Right atrium auricular region (tissue), 2 donors: ENCODE measurements at places on chromosomes 5 and 9. TPM values are rescaled to one million over a fixed set of nuclear protein-coding genes. Genes with fewer than 3 reads are reported as not detected.

Gene UAP1L1
- total RNA-seq = 4.3 TPM

Gene ARL14EPL
- not detected for total RNA-seq

Gene PLAC8L1
- not detected for total RNA-seq

Gene TAS2R1
- total RNA-seq = not detected

Gene ANGPTL2
- total RNA-seq = 55.8 TPM

Gene RABL6
- total RNA-seq = 48.4 TPM

Gene KLHL9
- total RNA-seq = 10.8 TPM

Gene TENT4A
- total RNA-seq = 7.3 TPM

Gene WNT8A
- not detected for total RNA-seq

Gene FAM114A2
- total RNA-seq = 11.1 TPM

- no peak overlapping the region for H3K4me3 ChIP-seq
- H3K4me1 ChIP-seq = peaks cover 8% of the 10 kb centered on the region
- DNase-seq = no peak
- H3K27me3 ChIP-seq = no peaks in the 10 kb centered on the region
These were observed 24.3 kb downstream of the KIF2A start for GRCh38 chr5:62330302-62330701.

DNA sequence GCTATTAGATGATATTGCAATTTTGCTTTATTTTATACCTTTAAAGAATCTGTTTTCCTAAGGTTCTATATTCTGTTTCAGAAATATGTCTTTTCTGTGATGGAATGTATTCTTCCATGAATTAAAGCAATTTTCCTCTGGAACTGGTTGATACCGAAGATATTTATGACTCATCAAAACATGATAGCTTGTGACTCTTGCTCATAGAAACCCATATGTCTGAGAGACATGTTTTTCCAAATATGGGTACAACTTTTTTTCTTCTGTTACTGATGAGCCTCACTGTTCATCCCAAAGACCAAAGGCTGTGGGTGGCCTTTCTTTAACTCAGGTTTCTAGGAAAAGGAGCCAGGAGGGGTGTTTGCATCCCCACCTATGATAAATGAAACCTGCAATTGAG, 126.1 kb upstream of the PAPPA start:
- DNase-seq = no peak
- H3K36me3 ChIP-seq = no peaks in the 10 kb centered on the region
- no peak overlapping the region for H3K4me3 ChIP-seq

DNA sequence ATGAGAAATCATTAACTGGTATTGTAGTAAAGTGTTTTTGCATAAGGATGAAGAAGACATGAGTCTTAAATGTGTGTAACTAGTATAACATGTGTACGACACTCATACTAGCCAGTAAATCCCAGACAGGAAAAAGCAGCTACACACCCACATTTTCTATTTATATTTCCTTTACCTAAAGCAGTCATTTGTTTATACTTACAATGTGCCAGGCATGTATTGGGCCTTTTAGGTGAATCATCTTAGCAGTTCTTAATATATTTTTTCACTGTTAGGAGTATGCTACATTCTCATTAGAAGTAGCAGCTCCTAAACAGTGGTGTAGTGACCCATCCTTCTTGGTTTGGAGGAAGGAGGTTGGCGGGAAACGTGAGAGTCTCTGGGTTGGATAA, 55.8 kb upstream of the TMC1 start:
- H3K36me3 ChIP-seq = no peaks in the 10 kb centered on the region
- H3K27ac ChIP-seq = no peak overlapping the region
- no peak for DNase-seq
- H3K4me1 ChIP-seq = no peaks in the 10 kb centered on the region
- no peak overlapping the region for H3K4me3 ChIP-seq

GRCh38 chr5:118597543-118597942, 390.8 kb downstream of the DTWD2 start:
- H3K36me3 ChIP-seq = no peaks in the 10 kb centered on the region
- no peaks in the 10 kb centered on the region for H3K27me3 ChIP-seq
- DNase-seq = no peak
- H3K27ac ChIP-seq = no peak overlapping the region

- H3K4me1 ChIP-seq = no peaks in the 10 kb centered on the region
- H3K27me3 ChIP-seq = no peaks in the 10 kb centered on the region
- H3K4me3 ChIP-seq = no peak overlapping the region
These were observed 402.4 kb upstream of the IRX2 start for GRCh38 chr5:3153906-3154305.

DNA sequence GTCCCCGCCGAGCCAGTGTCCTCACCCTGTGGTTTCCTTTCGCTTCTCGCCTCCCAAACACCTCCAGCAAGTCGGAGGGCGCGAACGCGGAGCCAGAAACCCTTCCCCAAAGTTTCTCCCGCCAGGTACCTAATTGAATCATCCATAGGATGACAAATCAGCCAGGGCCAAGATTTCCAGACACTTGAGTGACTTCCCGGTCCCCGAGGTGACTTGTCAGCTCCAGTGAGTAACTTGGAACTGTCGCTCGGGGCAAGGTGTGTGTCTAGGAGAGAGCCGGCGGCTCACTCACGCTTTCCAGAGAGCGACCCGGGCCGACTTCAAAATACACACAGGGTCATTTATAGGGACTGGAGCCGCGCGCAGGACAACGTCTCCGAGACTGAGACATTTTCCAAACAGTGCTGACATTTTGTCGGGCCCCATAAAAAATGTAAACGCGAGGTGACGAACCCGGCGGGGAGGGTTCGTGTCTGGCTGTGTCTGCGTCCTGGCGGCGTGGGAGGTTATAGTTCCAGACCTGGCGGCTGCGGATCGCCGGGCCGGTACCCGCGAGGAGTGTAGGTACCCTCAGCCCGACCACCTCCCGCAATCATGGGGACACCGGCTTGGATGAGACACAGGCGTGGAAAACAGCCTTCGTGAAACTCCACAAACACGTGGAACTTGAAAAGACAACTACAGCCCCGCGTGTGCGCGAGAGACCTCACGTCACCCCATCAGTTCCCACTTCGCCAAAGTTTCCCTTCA, 1.4 kb downstream of the GLIS3 start:
- peak; percentile 65 for DNase-seq
- H3K27ac ChIP-seq = peak overlapping the region; percentile 88
- no peaks in the 10 kb centered on the region for H3K4me1 ChIP-seq
- no peaks in the 10 kb centered on the region for H3K36me3 ChIP-seq
- peak overlapping the region; percentile 66 for H3K4me3 ChIP-seq

DNA sequence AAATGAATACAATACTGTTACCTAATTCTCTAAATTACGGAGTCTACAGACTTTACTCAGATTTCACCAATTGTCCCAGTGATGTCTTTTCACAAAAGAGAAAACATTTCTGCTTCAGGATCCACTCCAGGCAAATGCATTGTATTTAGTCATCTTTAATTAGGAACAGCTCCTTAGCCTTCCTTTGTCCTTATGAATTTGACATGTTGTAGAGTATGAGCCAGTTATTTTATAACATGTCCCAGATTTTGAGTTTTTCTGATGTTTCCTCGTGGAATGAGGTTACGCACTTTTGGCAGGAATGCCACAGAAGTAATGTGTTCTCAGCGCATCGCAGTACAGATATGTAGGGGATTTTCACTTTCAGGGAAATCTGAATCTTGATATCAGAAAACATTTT, 10.5 kb downstream of the HABP4 start:
- H3K4me1 ChIP-seq = peaks cover 6% of the 10 kb centered on the region
- peaks cover 22% of the 10 kb centered on the region for H3K36me3 ChIP-seq
- H3K4me3 ChIP-seq = no peak overlapping the region
- no peak overlapping the region for H3K27ac ChIP-seq

GRCh38 chr5:151683986-151684588, 2.6 kb downstream of the SPARC start:
- no peaks in the 10 kb centered on the region for H3K27me3 ChIP-seq
- peaks cover 72% of the 10 kb centered on the region for H3K4me1 ChIP-seq
- H3K4me3 ChIP-seq = peak overlapping the region; percentile 68
- H3K36me3 ChIP-seq = no peaks in the 10 kb centered on the region

DNA sequence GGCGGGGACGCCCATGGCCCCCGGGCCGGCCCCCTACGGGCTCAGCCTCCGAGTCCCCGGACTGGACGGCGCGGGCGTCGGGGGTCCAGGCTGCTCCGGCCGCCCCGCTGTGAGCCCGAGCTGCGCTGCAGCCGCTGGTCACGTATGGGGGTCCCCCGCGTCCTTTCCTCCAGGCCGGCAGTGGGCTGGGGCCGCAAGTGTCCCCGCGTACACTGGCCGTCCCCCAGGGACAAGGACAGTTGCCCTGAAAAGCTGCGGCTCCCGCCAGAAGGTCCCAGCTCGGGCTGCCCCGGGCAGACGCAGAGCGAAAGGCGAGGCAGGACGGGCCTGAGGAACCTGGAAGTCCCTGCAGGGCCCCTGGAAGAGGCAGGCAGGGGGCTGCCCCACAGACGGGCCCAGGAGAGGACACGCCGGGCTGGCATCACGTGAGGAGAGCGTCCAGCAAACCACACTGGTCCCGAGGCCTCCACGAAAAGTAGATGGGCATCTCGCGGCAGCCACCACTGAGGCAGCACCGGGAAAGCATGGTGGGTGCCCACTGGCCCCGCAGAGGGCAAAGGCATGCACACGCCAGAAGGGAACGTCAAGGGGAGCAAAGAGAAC, 3.3 kb upstream of the NKD2 start:
- H3K27me3 ChIP-seq = peaks cover 6% of the 10 kb centered on the region
- H3K36me3 ChIP-seq = no peaks in the 10 kb centered on the region
- H3K4me1 ChIP-seq = no peaks in the 10 kb centered on the region
- DNase-seq = peak; percentile 56
- H3K27ac ChIP-seq = peak overlapping the region; percentile 75

GRCh38 chr5:164341056-164341619, 835.7 kb downstream of the MAT2B start:
- H3K36me3 ChIP-seq = no peaks in the 10 kb centered on the region
- H3K27ac ChIP-seq = no peak overlapping the region
- no peak overlapping the region for H3K4me3 ChIP-seq
- H3K4me1 ChIP-seq = no peaks in the 10 kb centered on the region
- H3K27me3 ChIP-seq = no peaks in the 10 kb centered on the region
- no peak for DNase-seq

- H3K36me3 ChIP-seq = no peaks in the 10 kb centered on the region
- no peak overlapping the region for H3K4me3 ChIP-seq
- H3K27ac ChIP-seq = no peak overlapping the region
- H3K27me3 ChIP-seq = no peaks in the 10 kb centered on the region
- H3K4me1 ChIP-seq = no peaks in the 10 kb centered on the region
- DNase-seq = no peak
These were observed 301.0 kb upstream of the VLDLR start for GRCh38 chr9:2320632-2321031.

GRCh38 chr5:151572657-151573368, 18.3 kb downstream of the FAT2 start:
- H3K36me3 ChIP-seq = no peaks in the 10 kb centered on the region
- H3K4me3 ChIP-seq = no peak overlapping the region
- no peaks in the 10 kb centered on the region for H3K4me1 ChIP-seq
- no peak overlapping the region for H3K27ac ChIP-seq

- no peaks in the 10 kb centered on the region for H3K36me3 ChIP-seq
- no peaks in the 10 kb centered on the region for H3K27me3 ChIP-seq
- H3K4me1 ChIP-seq = no peaks in the 10 kb centered on the region
- H3K27ac ChIP-seq = no peak overlapping the region
These were observed 101.0 kb upstream of the GABRG2 start for GRCh38 chr5:161966564-161966963.

GRCh38 chr5:139690064-139690802, 42.1 kb downstream of the CXXC5 start:
- peak overlapping the region; percentile 37 for H3K27ac ChIP-seq
- H3K27me3 ChIP-seq = no peaks in the 10 kb centered on the region
- H3K4me3 ChIP-seq = no peak overlapping the region
- DNase-seq = no peak

DNA sequence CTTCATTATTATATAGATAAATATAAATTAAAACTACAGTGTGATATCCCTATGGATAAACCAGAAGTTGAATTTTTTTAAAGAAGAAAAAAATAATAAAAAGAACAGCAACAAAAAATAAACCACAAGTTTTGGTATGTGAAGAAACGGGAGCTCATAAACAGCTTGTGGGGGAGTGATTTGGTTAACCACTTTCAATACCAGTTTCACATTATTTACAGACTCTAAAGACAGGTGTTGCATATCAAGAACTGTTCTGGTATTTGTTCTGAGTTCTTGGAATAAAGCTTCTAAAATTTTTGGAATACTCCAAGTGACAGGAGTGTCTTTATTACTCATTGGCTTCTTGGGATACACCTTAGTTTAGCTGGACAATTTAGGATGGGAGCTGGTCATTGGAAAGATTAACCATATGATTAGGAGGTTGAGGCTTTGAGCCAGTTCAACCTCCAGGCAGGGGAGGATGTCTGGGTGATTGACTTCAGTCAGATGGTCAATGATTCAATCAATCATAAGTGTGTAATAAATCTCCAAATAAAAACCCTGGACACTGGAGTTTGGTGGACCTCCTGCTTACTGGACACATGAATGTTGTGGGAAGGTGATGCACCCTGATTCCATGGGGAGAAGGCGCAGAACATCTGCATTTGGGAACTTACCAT, 2223.1 kb upstream of the C9orf72 start:
- no peaks in the 10 kb centered on the region for H3K4me1 ChIP-seq
- no peak overlapping the region for H3K27ac ChIP-seq
- no peaks in the 10 kb centered on the region for H3K27me3 ChIP-seq

- no peak for DNase-seq
- H3K36me3 ChIP-seq = no peaks in the 10 kb centered on the region
- no peak overlapping the region for H3K27ac ChIP-seq
- no peak overlapping the region for H3K4me3 ChIP-seq
- no peaks in the 10 kb centered on the region for H3K27me3 ChIP-seq
These were observed 27.9 kb downstream of the ANXA1 start for GRCh38 chr9:73179589-73179988.

GRCh38 chr9:1170918-1171317, 120.8 kb downstream of the DMRT2 start:
- H3K4me1 ChIP-seq = no peaks in the 10 kb centered on the region
- H3K36me3 ChIP-seq = no peaks in the 10 kb centered on the region
- no peak overlapping the region for H3K27ac ChIP-seq
- H3K4me3 ChIP-seq = no peak overlapping the region
- H3K27me3 ChIP-seq = no peaks in the 10 kb centered on the region

DNA sequence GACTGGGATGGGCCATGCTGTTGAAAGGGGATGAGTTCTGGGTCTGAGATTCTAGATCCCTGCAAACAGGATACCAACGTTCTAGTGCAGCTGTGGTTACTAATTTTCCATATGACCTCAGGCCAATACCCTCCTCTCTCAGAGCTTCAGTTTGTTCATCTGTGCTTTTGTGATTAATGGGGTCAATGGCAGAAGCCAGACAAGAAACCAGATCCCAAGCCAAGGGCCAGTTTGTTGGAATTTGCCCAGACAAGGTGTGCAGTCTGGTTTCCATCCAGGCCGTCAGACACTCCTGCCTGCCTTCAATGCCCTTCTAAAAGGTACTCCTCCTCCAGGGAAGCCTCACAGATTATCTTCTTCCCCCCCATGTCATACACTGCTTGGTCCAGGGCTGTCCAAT, 11.4 kb downstream of the MYORG start:
- H3K4me1 ChIP-seq = peaks cover 23% of the 10 kb centered on the region
- H3K4me3 ChIP-seq = no peak overlapping the region
- no peak for DNase-seq
- no peak overlapping the region for H3K27ac ChIP-seq

DNA sequence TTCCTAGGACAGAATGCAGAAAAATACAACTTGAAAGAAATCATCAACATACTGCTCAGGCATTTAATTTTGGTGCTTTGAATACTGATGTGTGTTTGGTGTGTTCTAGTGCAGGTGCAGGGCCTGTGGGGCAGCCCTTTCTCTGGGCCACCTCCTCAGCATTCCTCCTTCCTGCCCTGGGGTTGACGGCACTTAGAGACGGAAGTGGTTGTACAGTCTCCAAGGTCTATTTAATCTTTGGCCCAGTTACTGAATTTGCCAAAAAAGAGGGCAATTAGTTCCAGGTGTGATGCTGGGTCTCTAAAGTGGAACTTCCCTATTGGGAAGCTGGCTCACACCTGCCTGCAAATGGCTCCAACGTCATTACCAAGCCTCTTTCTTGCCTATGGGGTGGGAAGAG, 269.0 kb downstream of the SH3GL2 start:
- no peaks in the 10 kb centered on the region for H3K4me1 ChIP-seq
- H3K27me3 ChIP-seq = no peaks in the 10 kb centered on the region
- H3K36me3 ChIP-seq = no peaks in the 10 kb centered on the region
- H3K27ac ChIP-seq = no peak overlapping the region
